Sigmoid colon (tissue), 7 donors: ENCODE measurements at places on chromosomes 1 and 21. TPM values are rescaled to one million over a fixed set of nuclear protein-coding genes. Genes with fewer than 3 reads are reported as not detected.

Gene KIF26B
- total RNA-seq, result 5.5 TPM

DNA sequence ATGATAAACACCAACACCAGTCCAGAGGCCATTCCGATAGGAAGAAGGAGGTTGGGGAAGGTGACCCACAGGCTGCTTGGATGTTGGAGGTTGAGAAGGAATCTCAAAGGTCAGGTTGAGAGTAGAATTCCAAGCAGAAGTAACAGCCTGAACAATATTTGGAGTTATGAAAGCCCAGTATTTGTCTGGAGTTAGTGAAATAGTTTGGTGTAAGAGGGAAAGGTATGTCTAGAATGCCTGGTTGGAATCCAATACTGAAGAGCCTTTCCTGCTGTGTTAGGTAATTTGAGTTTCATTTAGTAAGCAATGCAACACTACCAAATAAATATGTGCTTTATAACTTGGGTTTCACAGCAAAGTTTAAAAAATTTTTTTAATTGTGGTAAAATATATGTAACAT lies 70.5 kb upstream of the MCOLN3 start:
- no peaks in the 10 kb centered on the region for H3K27me3 ChIP-seq
- no peaks in the 10 kb centered on the region for H3K4me1 ChIP-seq
- no peak overlapping the region for H3K27ac ChIP-seq
- no peak overlapping the region for H3K4me3 ChIP-seq

DNA sequence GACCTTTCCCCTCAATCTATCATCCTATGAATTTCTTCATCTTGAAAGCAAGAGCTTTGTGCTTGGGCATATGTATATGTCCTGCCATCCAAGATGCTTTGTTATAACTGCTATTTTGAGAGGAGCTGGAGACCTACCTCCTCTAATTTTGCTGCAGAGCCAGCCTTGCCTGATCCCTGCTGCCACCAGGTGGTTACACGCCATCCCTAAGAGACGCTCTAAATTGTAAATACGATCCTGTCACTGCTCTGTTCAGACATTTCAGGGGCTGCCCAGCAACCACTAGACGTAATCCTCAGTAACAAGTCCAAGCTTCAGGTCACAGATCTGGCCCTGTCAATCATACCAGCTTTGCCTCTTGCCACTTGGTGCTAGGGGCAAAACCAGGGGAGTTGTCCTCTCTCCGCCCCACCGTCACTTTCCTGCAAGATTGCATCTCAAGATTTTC lies 32.9 kb downstream of the GPA33 start:
- no peak overlapping the region for H3K27ac ChIP-seq
- no peaks in the 10 kb centered on the region for H3K36me3 ChIP-seq
- H3K4me1 ChIP-seq, result peaks cover 5% of the 10 kb centered on the region
- peaks cover 6% of the 10 kb centered on the region for H3K27me3 ChIP-seq

DNA sequence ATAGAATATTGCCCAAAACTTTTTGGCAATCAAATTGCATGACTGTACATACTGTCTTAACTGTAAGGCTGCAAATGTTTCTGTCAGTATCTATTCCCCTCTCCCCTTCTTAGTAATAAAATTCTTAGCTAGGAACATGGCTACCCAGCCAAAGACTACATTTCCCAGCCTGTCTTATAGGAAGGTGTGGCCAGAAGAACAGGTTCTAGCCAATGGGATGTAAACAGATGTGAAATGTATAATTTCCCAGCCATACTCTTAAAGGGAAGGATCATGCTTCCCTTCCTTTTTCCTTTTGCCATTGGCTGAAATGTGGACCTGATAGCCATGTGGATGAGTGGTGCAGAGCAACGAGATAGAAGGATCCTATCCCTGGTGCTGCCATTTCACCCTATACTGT lies 7.0 kb upstream of the HIVEP3 start:
- no peak overlapping the region for H3K4me3 ChIP-seq
- no peaks in the 10 kb centered on the region for H3K36me3 ChIP-seq
- no peaks in the 10 kb centered on the region for H3K4me1 ChIP-seq
